ENCODE measurements at places on chromosomes 1 and 21.
A peak's percentile ranks its signal among the peaks of the same experiment; 100 is the strongest.

GRCh38 chr1:234870020-234870981, 258.3 kb downstream of the TOMM20 start:
- DNase-seq: no peak

DNA sequence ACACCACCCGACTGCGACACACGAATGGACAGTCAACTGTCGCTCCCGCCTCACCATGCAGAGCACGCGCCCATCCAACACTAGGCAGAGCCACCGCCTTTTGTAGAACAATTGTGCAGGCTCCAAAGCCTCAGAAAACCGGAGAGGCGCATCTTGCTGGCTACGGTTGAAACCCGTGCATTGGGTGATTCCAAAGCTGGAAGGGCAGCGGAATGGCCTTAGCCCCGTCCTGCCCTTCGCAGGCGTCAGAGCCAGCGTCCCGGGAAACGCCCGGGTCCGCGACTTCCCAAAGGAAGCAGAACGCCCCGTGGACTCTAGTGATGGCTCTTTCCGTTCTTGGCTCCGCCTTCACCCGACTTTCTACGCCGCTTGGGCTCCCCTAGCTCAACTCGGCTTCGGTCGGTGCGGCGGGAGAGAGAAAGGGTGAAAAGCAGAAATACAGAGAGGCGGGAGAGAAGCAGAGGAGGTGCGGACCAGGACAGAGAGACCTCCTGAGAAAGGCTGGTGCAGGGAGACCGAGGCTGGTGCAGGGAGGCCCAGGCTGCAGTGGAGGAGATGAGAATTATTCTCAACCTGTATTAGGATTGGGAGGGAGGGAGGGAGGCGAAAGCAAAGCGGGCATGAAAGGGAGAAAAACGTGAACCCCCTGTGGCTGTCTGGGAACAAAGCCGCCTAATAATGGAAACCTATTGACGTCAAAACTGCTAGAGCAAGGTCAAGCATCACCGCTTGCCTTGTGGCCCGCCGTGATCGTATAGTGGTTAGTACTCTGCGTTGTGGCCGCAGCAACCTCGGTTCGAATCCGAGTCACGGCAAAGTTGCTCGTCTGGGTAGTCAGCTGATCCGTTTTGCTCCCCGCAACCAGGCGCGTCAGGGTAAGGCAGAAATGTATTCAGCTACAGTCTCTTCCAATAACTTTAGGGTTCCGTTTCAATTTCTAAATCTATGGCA, 99.5 kb downstream of the PRKAB2 start:
- DNase-seq: no peak

- DNase-seq: no peak
Measured at GRCh38 chr1:245412306-245412705, 257.5 kb downstream of the KIF26B start.

DNA sequence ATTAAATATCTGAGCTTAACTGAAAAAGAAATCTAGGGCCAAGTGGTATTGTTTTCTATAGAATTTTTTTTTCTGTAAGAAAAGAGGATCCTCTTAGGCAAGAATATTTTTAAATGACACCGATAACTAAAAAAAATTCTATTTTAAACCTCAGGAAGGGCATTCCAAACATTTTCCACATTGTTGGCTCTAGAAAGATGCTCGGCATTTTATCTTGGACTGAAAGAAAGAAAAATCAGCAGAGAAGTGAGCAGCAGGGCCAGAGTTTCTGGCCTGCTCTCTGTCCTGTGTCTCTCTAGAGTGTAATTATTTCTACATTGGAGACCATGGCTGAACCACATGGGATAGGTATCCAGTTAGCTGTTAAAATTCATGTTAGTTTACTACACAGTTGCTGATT, 192.5 kb upstream of the GREM2 start:
- peak; percentile 17 for DNase-seq

- DNase-seq: no peak
Measured at GRCh38 chr1:110873856-110874255, 908 bp downstream of the CD53 start.

GRCh38 chr1:111615870-111616715, 3.5 kb upstream of the RAP1A start:
- no peak for DNase-seq

DNA sequence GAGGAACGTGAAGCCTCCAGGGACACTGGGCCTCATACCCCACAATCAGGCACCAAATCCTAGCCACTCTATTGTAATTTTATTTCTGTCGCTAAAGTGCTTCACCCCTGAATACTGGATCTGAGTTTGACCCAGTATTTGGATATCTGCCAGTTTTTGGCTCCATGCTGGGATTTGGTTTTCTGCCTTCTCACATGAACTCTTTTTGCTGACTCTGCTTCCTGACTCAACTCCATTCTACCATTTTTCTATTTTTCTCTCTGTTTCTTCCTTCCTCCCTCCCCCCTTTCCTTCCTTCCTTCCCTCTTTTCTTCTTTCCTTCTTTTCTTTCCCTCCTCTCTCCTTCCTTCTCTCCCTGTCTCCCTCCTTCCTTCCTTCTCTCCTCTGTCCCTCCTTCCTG, 151.3 kb upstream of the GJB5 start:
- DNase-seq: no peak

- no peak for DNase-seq
Measured at GRCh38 chr21:31668651-31669491, 9.4 kb downstream of the SOD1 start.

DNA sequence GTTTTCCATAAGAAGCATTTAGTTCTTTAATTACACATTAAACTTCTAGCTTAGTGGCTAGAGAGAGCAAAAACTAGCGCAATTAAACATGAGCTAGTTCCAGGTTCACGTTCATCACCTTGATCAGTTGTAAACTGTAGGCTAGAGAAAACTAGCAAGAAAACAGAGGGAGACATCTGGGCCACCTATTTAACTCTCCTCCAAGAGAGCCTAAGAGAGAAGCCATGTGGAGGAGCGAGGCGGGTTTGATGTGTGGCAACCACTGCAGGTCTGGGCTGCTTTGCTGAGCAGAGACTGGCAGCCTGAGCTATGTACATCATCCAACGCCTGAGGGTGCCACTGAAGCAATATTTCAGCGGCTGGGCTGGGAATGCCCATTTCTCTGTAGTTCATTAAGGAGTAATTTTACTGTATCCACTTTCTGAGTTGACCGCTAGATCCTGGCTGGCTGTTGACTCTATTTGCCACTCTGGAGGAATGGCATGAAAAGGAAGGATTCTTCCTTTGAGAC, 252.9 kb downstream of the DYRK1A start:
- no peak for DNase-seq

GRCh38 chr21:29610779-29611360, 312.1 kb downstream of the BACH1 start:
- peak; percentile 1 for DNase-seq

- no peak for DNase-seq
Measured at GRCh38 chr1:56814205-56814604, 5.0 kb downstream of the FYB2 start.

DNA sequence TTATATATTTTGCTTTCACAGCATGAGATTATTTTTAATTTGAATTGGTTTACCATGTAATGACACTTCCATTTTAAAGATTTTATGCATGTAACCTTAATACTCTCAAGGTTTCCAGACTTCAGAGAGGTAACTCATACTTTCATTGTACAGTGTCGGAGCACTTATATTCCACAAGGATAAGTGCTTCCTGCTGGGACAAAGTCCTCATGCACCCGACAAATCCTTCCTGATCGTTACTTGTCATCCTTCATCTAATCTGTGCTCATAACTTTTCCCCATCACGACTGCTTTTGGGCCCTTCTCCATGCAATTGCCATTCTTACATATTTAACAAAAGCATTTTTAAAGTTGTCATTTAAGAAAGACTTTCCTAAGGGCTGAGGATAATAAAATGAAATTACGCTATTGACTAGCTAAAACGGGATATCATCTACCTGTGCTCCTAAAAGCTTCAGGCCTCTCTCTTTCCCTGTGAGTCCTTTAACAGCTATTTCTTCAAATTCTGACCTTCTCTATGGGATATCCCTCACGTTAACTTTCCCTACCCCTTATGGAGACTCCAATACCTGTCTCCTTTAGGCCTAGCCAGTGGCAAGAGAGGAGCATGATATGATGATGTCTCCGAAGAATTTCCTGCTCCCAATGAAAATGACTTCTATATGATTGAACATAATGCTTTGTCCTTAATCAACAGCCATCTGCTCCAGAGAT, 59.3 kb downstream of the NCAM2 start:
- DNase-seq: no peak

GRCh38 chr21:39947031-39947430, 79.8 kb downstream of the PCP4 start:
- no peak for DNase-seq

DNA sequence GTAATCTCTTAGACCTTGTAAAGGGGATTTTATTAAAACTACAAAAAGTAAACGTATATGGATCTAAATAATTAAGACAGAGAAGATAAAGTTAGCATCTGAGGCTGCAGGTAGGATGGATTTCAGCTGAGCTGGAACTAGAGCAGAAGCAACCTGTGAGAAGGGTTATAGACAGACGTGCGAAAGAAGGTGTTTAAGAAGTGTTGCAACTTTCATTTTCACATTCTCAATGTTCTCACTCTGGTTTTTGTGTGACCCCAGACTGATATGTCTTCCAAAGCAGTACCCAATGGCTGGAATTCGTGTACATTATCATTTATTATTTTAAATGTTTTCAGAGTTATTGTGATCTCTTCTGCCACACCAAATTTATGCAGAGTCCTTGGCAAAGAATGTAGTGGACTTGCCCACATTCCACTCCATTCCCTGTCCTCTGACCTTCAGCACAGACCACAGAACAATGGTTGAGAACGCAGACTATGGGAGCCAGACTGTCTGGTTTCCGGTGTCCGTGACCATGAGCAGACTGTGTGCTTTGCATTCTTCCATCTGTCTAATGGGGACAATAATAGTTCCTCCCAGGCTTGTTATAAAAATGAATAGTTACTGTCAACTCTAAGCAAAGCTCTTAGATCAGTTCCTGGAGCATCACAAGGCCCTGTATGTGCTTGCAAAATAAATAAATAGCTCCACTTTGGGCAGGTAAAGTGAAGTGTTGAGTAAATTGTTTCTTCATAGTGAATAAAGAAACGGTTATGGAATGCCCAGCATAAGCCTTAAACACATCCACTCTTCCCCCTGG, 140.6 kb upstream of the SAMSN1 start:
- DNase-seq: no peak

DNA sequence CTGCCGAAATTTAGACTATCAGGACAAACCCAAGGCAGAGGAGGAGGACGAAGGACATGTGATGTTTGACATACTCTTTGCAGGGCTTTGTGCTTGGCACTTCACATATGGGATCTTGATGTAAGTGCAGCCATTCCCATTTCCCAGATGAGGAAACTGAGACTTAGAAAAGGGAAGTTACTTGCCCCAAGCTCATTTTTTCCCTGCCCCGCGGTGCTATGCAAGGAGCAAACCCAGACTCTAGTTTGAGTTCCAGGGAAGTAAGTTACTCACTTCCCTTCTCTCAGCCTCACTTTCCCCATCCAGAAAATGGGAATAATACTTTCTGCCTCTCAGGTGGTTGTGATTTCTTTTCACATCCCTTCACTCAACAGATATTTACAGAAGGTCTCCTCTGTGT, 4.5 kb upstream of the FOXO6 start:
- DNase-seq: no peak

DNA sequence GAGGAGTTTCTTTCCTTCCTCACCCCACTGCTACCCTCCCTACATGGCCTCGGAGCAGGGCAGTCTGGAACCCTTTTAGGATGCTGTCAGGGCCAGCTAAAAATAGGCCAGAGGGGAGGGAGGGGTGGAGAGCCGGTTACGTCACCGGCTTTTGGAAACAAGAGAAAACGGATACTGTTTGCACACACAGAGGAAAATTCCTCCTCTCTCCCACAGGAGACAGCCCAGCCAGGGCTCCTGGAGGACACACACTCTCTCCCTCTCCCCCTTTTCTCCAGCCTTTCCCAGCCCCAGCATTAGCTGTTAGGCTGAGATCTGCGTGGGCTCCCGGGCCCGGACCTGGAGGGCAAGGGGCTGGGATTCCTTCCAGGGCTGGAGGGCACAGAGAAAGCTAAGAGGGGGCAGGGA, 20.0 kb upstream of the ALDH4A1 start:
- DNase-seq: peak; percentile 78

DNA sequence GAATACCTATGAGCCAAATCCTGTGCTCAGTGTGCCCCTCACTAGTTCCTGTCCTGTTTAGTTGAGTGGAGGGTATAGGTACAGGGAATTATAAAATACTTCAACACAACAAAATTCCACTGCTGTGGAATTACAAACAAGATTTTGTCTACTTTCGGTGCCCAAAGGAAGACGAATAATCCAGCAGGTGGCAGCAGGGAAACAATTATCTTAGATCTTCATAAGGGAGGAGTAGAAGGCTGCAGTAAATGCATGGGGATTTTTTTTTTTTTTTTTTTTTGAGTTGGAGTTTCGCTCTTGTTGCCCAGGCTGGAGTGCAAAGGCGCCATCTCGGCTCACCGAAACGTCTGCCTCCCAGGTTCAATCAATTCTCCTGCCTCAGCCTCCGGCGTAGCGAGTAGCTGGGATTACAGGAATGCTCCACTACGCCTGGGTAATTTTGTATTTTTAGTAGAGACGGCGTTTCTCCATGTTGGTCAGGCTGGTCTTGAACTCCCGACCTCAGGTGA, 2.0 kb upstream of the PIP5K1A start:
- DNase-seq: peak; percentile 83

- no peak for DNase-seq
Measured at GRCh38 chr1:184462155-184462554, 75.3 kb downstream of the C1orf21 start.

GRCh38 chr1:41496080-41497055, 11.9 kb upstream of the EDN2 start:
- DNase-seq: no peak

DNA sequence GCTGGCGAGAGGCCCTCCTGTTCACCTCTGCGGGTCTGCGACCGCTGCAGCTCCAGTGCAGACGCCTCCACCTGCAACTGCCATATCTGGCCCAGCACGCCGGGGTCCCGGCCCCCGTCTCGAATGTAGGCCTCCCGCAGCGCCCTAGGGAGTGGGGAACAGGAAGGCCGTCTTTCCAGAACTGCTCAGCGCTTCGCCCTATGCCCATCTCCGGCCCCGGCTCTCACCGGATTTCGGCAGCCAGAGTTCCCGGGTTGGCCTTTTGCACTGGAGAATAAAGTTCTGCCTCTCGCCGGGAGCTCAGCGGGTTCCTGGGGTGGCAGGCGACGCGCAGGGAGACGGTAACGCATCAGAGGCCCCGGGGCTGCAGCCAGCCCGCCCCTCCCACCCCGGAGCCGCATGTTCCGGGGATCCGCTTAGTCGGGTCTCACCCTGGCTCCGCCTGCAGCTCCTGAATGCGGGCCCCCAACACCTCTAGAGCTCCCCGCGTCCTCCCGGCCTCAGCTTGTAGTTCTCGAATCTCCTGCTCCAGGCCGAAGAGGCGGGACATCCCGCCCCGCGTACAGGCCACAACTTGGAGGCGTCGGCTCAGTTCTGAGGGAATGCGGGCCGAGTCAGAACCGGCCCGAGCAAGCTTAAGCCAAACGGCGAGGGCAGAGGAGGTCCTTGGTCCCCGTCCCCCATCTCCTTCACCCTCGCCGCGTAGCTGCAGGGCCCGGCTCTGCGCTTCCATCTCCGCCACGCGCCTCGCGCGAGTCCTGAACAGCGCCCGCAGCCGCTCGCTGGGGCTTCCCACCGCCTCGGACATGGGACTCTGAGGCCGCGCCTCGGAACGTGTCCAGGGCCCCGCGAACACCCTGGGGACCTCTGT, 1.1 kb downstream of the CCDC17 start:
- no peak for DNase-seq

GRCh38 chr1:165747632-165748447, 20.8 kb downstream of the TMCO1 start:
- no peak for DNase-seq

- DNase-seq: no peak
Measured at GRCh38 chr21:33390479-33390878, 12.7 kb upstream of the IFNGR2 start.

Data from brain microvascular endothelial cell (primary cell).